Panc1 (cell line): ENCODE measurements at places on chromosomes 1 and 21.

GRCh38 chr1:206036663-206037455 is 13.2 kb upstream of the CTSE start:
- DNase-seq: no peak

DNA sequence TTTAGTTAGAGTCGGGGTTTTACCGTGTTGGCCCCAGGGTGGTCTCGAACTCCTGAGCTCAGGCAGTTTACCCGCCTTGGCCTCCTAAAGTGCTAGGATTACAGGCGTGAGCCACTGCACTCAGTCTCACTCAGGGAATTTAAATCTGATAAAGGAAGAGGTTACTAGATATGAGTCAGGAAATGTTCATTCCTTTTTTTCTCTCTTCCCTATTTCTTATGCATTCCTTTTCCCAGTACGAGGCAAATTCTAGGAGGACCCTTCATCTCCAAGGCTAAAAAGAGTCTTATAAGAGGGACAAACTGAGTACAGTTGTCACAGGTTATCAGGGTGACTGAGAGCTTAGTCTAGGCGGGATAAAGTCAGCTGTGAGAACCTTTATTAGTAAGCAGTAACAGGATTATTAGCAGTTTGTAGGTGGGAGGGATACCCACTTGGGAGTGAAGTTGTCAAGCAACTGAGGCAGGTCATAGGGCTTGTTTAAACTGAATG is 9.1 kb downstream of the MACF1 start:
- DNase-seq: no peak

DNA sequence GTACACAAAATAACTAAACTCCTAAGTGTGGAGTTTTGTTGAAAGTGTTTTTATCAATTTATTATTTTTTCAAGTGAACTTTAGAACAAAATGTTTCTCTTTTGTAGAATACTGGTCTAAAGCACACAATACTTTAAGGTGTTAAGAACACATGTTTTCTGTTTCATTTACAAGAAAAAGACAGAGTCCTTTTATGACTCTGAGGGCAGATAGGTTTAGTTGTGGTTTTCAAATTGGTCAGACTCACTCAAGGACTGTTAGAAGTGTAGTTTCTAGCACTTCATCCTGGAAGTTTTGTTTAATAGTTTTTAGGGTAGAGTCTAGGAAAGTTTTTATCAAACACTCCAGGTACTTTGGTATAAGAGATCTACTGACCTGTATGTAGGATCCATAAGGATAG is 376.5 kb downstream of the LRRIQ3 start:
- DNase-seq: no peak

GRCh38 chr1:208154679-208155642 is 89.2 kb downstream of the PLXNA2 start:
- no peak for DNase-seq

GRCh38 chr1:167633258-167633944 is 3.4 kb downstream of the RCSD1 start:
- DNase-seq: no peak
